ENCODE measurements at places on chromosomes 6 and 20.
A peak's percentile ranks its signal among the peaks of the same experiment; 100 is the strongest.

GRCh38 chr20:46182276-46183200 lies 64.4 kb downstream of the CD40 start:
- no peak for DNase-seq

DNA sequence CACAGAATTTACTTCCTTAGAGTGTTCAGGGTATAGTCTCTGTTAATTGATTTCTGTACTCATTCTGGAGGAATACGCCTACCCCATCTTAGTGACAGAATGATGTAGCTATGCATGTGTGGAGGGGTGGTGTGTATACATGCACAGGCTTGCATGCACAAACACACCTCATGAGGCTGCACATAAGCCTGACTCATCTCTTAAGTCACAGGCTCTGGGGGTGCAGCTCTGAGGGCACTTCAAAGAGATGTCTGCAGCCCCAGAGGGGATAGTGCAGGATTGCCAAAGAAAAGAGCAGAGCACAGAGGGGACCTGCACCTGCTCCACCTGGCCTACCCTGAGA lies 24.6 kb downstream of the TBX18 start:
- DNase-seq = no peak

DNA sequence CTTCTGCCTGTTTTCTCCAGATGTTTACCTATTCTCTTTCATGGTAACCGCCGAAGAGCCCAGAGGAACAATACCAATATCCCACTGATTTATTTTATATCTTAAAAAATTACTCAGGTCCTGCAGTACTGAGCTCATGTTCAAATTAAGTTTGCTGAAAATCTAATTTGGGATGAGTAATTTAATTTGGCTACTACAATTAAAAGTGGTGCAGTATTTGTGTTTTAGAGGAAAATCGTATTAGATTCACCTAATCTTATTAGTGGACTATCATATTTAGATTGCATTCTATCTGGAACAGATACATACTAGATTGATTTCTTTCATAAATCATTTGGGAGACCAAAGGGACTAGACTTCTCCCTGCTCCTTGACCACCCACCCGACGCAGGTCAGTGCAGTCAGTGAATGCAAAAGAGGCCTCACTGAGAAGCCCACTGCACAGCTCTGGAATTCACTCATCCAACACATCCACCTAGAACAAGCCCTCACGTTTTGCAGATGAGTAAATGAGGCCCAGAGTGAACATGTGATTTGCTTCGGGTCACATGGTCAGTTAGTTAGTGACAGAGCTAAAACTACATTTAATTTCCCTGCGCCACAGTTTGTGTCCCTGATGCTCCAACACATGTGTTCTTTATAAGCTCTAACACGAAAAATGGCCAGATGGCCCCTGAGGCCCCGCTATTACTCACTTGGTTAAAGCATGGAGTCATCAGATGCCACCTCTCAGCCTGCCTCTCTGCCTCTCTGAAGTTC lies 101.8 kb downstream of the TRERF1 start:
- no peak for DNase-seq

DNA sequence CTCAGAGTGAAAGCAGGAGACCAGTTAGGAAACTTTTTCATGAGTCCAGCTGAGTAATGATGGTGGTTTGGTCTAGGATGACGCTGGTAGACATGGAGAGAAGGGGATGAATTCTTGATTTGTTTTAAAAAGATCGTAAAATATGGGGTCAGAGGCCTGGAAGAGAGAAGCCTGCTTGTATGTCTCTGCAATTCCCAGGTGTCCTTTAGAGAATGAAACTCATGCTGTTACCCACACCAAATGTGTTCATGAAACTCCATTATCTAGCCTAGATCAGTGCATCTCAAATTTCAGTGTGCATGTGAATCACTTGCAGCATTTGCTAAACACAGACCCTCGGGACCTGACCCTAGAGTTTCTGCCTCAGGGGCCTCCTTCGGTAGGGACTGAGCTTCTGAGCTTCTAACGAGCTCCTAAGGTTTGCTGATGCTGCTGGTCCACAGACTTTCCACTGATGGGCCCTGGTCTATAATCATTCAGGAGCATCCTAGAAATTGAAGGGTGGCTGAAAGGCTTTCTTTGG lies 302.0 kb upstream of the PLCB4 start:
- DNase-seq = no peak

DNA sequence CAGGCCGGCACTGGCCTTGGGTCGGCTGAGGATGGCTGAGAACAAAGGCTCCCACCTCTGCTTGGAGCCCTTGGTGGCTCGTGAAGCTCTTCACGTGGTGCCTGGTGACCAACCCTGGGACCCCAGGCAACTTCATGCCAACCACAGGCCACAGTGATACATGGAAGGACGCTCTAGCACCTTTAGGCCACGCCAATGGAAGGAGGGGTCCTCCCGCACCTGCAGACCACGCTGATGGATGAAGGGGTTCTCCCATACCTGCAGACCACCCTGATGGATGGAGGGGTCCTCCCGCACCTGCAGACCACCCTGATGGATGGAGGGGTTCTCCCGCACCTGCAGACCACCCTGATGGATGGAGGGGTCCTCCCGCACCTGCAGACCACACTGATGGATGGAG lies 62.5 kb downstream of the ERMARD start:
- DNase-seq = no peak

DNA sequence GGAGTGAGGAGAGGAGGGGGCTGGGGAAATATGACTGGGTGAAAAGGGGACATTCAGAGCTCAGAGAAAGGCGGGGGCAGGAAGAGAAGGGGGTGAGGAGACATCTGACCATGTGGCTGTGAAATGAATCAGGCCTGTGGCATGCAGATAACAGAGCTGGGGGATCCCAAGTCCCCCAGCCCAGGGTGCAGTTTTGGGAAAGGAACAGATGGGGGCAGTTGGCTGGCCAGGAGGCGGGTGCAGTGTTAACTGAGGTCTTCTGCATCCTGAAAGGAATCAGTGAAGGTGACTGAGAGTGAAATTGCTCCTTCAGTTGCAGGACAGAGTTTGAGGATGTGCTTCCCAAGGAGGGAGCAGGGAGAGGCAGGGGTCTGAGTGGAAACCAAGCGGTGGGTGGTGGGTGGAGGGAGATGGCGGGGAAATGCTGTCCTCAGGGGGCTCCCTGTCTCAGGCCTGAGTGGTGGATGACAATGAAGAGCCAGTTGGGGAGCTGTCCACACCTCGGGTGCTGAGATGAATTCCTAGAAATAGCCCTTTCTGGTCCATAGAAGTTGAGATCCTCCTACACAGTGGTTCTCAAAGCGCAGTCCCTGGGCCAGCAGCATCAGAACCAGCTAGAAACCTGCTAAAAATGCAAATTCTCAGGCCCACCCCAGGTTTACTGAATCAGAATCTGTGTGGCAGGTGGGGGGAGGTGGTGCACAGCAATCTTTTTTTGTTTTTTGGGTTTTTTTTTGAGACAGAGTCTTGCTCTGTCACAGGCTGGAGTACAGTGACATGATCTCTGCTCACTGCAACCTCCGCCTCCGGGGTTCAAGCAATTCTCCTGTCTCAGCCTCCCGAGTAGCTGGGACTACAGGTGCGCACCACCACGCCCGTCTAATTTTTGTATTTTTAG lies 26.0 kb upstream of the CCDC167 start:
- DNase-seq = no peak

DNA sequence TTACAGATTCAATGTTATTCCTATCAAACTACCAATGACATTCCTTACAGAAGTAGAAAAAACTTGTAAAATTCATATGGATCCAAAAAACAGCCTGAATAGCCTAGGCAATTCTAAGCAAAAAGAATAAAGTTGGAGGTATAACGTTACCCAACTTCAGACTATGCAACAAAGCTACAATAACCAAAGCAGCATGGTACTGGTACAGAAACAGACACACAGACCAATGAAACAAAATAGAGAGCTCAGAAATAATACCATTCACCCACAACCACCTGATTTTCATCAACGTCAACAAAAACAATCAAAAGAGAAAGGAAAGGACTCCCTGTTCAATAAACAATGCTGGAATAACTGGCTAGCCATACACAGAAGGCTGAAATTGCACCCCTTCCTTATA lies 17.2 kb upstream of the PLN start:
- no peak for DNase-seq

DNA sequence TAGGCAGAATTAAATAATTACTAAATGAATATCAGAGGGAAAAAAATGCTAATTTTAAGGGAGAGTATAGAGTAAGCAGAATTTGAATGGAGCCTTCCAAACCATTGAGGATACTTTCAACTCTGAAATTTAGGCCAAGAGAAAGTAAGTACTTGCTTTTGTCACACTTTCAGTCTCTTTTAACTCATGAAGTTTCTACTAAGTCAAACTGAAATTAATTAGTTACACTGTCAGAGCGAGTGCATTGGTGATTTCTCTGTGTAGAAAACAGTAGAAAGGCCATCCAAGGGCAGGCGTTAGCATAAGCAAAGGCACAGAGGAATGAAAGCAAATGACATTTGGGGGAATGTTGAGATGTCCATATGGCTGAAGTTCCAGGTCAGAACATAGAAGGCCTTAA lies 92.9 kb downstream of the PLEKHG1 start:
- DNase-seq = no peak

DNA sequence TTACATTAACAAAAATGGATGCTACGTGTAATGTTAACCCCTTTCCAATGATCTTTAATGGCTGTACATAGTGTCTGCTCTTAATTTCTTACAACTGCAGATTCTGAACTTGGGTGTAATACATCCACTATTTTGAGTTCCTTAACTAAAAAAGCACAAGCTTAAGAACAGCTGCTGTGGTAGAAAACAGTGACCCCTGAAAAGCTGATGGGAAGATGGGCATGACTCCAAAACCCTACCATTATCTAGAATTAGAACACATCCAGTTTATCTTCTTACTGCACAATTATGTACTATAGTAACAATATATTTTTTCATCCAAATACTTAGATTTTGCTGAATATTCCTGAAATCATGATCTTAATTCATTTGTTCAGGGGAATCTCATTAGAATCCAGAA lies 49.3 kb downstream of the LYRM4 start:
- no peak for DNase-seq

- DNase-seq = peak; percentile 48
Observed at GRCh38 chr6:134882426-134883038, 67.4 kb downstream of the ALDH8A1 start.

GRCh38 chr6:79134699-79135474 lies 56.8 kb upstream of the PHIP start:
- DNase-seq = no peak

DNA sequence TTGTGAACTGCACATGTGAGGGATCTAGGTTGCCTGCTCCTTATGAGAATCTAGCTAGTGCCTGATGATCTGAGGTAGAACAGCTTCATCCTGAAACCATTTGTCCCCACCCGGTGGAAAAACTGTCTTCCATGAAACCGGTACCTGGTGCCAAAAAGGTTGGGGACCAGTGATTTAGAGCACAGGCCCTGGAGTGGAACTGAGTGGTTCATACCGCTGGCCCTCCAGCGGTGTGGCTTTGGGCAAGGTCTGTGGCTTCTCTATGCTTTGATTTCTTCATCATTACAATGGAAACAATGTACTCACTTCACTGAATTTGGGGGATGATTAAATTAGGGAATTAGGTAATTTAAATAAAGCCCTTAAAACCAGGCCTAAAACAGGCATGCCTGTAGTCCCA lies 36.3 kb downstream of the CD164 start:
- DNase-seq = no peak

Measured in fibroblast of skin of left quadriceps (primary cell).